ENCODE measurements at places on chromosomes 1 and 21.

DNA sequence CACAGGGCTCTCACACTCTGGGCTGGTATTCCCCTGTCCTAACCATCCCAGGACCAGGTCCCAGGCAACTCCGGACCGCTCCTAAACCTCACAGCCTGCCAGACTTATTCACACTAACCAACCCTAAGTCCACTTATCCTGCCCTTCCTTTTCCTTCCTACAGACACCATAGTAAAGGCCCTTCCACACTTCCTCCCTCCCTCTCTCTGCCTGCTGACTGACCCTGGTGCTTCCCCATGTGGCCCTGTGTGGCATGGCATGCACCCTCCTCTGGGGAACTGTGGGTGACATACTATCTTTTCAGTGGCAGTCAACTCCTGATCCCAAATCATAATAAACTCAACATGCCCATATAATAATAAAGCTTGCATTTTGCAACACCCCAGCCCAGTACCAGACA is 155.1 kb upstream of the DNAH14 start:
- no peak for DNase-seq

DNA sequence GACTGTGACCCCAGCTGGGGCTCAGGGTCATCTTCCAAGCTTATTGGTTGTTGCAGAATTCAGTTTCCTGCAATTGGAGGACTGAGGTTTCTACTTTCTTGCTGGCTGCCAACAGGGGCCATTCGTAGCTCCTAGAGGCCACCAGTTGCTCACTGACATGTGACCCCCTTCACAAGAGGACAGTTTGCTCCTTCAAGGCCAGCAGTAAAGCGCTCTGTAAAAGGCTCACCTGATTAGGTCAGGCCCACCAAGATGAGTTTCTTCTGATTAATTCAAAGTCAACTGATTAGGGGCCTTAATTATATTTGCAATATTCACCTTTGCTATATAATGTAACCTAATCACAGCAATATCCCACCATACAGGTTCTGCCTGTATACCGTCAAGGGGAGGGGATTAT is 68.9 kb downstream of the SLC9A1 start:
- no peak for DNase-seq

DNA sequence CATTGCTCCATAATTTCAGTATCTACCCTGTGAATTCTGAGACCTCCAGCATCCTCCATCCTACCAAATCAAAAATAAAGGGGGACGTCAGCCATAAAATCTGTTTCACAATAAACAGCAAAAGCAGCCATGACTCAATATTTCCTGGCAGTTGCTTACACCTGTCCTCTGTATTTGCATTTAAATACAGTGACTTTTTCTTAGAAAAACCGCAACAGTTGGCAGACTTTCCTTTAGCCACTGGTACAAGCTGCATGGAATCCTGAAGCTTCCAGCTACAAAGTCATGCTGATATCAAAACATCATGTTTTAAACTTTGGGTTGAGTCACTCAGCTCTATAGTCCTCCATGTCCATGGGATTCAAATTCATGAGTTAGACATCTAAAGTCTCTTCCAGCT is 278.0 kb upstream of the KAZN start:
- DNase-seq: peak; percentile 4

DNA sequence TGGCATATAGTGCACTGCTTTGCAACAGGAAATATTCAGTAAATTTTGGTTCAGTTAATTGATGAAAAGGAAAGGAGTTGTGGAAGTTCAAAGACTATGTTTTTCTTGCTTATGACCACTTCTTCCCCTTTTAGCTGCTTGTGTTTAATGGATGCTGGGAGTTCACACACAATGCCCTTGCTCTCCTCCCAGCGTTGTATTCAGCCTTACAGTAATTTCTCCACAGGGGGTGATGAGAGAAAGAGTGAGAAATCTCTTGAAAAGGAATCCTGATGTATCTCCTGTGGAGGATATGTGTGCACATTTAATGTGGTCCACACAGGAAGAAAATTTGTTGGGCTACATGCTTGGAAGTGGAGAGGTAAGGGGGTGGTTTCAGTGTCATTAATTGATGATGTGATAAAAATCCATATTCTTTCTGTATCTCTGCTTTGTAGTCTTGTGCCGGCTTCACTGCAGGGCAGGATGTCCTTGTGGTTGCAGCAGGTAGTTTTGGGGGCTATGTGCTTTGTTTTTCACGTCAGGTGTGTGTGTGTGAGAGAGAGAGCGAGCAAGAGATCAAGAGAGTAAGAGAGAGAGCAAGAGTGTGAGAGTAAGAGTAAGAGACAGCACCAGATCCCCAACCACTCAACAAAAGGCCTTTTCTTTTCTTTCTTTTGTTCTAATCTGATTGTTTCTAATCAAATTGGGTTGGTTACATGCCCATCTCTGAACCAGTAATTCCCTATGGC is 204.4 kb downstream of the RWDD3 start:
- no peak for DNase-seq

Measured in CD4-positive, alpha-beta T cell treated with Interleukin-4 for 4 hours (primary cell).